Stimulated activated CD8-positive, alpha-beta memory T cell treated with anti-CD3 and anti-CD28 coated beads, Interleukin-2, amount 100 ng/mL, for 1 hour (primary cell): ENCODE measurements at places on chromosomes 4 and X.

- no peak for DNase-seq
These were observed 8.0 kb upstream of the FNIP2 start for GRCh38 chr4:158760866-158761265.

DNA sequence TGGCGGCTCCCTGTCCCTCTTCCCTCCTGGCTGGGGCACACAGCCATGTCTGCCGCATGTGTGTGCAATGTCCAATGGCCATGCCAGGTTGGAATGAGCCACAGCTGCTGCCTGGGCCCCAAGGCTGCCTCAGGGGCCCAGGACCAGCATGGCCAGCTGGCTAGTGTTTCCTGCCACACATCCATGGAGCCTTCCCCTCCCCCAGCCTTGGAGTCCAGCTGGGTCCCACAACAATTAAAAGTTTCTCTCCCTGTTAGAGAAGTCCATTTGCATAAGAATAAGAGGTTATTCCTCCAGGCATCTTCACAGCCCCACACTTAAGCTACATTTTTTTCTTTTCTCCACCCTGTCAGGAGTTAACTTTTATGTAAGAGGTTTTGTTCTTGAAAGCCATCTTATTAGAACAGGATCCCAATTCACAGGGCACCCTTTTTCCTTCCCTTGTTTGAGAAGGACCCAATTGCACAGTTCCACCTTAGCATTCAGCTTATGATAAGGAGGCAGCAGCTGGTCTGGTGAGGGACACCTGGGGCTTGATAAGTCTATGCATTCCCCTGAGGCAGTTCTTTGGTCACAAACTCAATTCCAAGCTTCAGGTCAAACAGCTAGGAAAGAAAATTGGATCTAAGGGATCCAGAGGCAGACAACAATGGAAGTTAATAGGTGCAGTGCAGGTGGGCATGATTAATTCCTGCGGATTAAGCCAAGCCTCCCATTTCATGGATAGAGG, 963.3 kb upstream of the GRIA3 start:
- DNase-seq, result no peak

GRCh38 chr4:74632634-74633033, 161.7 kb downstream of the BTC start:
- no peak for DNase-seq

- no peak for DNase-seq
These were observed 157.1 kb upstream of the RBPJ start for GRCh38 chr4:26163425-26164362.

DNA sequence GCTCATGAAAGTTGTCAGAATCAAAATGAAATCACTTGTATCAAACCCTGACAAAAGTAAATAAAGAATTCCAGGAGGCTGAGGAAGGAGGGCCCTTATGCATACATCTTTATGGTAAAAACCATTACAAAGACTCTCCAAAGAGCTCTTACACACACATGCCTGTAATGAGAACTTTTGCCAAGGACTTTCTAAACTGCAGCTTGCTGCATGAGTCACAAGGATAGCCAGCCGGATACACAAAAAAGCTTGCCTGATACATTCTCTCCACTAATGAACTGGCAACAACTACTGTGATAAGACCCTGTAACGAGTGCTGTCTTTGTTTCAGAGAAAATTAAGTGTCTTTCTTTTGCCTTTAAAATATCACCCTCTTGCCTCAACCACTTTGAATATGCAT, 618.1 kb downstream of the PPP4R3C start:
- DNase-seq, result no peak

- no peak for DNase-seq
These were observed 600.7 kb downstream of the CCSER1 start for GRCh38 chr4:90727938-90728337.

GRCh38 chr4:102318526-102318925, 26.8 kb downstream of the SLC39A8 start:
- DNase-seq, result no peak

GRCh38 chrX:131577999-131578734, 34.3 kb downstream of the OR13H1 start:
- no peak for DNase-seq
